Large intestine (tissue), 12 donors: ENCODE measurements at places on chromosomes 3 and 15.

- peak; percentile 30 for DNase-seq
- H3K27me3 ChIP-seq, result no peaks in the 10 kb centered on the region
- peaks cover 19% of the 10 kb centered on the region for H3K4me1 ChIP-seq
- H3K27ac ChIP-seq, result peak overlapping the region; percentile 19
Observed at GRCh38 chr3:16916840-16917239, 32.1 kb downstream of the PLCL2 start.

- no peak overlapping the region for H3K4me3 ChIP-seq
- no peaks in the 10 kb centered on the region for H3K4me1 ChIP-seq
- no peaks in the 10 kb centered on the region for H3K36me3 ChIP-seq
- DNase-seq, result no peak
- H3K27me3 ChIP-seq, result no peaks in the 10 kb centered on the region
Observed at GRCh38 chr3:108462899-108463298, 47.5 kb downstream of the MYH15 start.

DNA sequence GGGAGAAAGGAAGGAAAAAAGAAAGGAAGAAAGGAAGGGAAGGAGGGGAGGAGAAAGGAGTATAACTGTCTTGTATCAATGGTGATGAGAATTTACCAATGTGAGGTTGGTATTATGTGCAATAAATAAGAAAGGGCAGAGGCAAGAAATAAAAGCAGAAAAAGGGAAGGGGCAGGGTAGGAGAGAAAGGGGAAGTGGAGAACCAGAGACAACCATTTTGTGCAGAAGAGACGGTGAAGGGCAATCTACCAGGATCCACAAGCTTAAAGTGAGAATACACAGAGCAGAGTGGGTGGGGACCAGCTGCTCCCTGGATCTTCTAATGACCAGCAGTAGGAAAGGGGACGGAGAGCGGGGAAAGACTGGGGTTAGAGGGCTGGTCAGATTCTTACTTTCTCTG is 106.9 kb upstream of the SLCO2A1 start:
- no peak overlapping the region for H3K27ac ChIP-seq
- no peaks in the 10 kb centered on the region for H3K36me3 ChIP-seq
- no peaks in the 10 kb centered on the region for H3K4me1 ChIP-seq
- DNase-seq, result no peak

DNA sequence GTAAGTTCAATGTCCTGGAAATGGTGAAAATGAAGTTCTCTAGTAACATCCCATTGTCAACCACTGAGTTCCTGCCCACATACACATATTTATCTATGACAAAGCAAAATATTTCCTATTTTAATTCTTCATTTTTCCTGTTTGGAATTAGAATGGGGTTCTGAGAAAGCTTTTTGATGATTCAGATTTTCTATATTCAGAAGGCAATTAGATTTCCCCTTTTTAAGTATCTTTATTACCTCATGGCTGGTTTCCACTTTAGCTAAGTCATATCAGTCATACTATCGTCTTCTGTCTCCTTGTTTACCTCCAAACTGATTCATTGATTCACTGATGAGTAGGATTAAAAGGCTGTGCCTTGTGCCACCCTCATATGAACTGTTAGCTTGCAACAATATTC is 17.9 kb downstream of the ETFA start:
- H3K27me3 ChIP-seq, result no peaks in the 10 kb centered on the region
- DNase-seq, result no peak
- H3K27ac ChIP-seq, result no peak overlapping the region
- H3K4me1 ChIP-seq, result no peaks in the 10 kb centered on the region
- H3K36me3 ChIP-seq, result peaks cover 10% of the 10 kb centered on the region

DNA sequence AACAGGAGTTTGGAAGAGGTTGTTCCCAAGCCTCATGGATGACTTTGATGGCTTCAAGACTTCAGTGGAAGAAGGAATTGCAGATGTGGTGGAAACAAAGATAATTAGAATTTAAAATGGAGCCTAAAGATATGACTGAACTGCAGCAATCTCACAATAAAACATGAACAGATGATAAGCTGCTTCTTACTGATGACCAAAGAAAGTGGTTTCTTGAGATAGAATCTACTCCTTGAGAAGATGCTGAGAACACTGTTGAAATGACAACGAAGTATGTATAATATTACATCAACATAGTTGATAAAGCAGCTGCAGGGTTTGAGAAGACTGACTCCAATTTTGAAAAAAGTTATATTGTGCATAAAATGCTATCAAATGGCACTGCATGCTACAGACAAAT is 21.2 kb downstream of the MYO9A start:
- no peak for DNase-seq
- H3K36me3 ChIP-seq, result no peaks in the 10 kb centered on the region
- no peak overlapping the region for H3K4me3 ChIP-seq
- no peak overlapping the region for H3K27ac ChIP-seq
- no peaks in the 10 kb centered on the region for H3K27me3 ChIP-seq

GRCh38 chr3:134427400-134428111 is 53.3 kb upstream of the AMOTL2 start:
- DNase-seq, result no peak
- no peaks in the 10 kb centered on the region for H3K36me3 ChIP-seq
- no peak overlapping the region for H3K4me3 ChIP-seq
- no peaks in the 10 kb centered on the region for H3K4me1 ChIP-seq
- no peak overlapping the region for H3K27ac ChIP-seq

DNA sequence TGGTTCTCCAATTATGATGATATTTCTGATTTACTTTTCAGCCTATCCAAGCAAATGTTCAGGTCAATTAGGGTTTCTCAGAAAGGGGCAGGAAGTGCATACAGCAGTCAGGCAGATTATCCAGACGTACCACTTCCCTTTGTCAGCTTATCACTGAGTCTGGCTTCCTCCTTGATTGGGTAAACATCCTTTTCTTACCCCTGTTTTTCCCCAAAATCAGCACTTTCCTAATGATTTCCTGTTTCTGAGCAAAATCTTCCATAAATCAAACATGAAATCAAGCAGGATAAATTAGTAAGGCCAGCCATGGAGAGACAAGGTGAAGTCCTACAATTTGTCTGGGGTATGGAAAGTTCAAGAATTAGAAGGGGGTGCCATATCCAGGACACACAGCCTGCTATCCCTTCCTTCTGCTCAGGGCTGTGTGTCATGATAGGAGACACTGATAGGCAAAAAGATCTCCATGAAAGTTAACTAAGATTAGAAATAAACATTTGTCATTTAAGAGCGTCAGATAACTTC is 29.0 kb downstream of the ADIPOQ start:
- H3K27me3 ChIP-seq, result no peaks in the 10 kb centered on the region
- no peak overlapping the region for H3K4me3 ChIP-seq
- no peak for DNase-seq
- no peaks in the 10 kb centered on the region for H3K36me3 ChIP-seq

- no peak for DNase-seq
- no peak overlapping the region for H3K4me3 ChIP-seq
- H3K27ac ChIP-seq, result no peak overlapping the region
- H3K36me3 ChIP-seq, result no peaks in the 10 kb centered on the region
- H3K4me1 ChIP-seq, result no peaks in the 10 kb centered on the region
Observed at GRCh38 chr3:46141813-46142212, 66.3 kb downstream of the CCR1 start.

DNA sequence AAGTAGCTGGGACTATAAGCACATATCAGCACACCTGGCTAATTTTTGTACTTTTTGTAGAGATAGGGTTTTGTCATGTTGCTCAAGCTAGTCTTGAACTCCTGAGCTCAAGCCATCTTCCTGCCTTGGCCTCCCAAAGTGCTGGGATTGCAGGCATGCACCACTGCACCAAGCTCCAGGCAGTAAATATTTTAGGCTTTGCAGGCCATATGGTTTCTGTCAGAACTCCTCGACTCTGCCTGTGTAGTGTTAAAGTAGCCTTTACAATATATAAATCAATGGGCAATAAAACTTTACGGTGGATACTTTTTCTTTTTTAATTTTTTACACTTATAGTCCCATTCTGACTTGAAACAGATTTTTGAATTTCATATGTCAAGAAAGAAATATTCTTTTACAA is 41.6 kb downstream of the DAG1 start:
- H3K36me3 ChIP-seq, result peaks cover 28% of the 10 kb centered on the region
- DNase-seq, result no peak
- no peak overlapping the region for H3K4me3 ChIP-seq
- H3K27ac ChIP-seq, result no peak overlapping the region
- no peaks in the 10 kb centered on the region for H3K27me3 ChIP-seq
